ENCODE measurements at places on chromosomes 3 and 15.

DNA sequence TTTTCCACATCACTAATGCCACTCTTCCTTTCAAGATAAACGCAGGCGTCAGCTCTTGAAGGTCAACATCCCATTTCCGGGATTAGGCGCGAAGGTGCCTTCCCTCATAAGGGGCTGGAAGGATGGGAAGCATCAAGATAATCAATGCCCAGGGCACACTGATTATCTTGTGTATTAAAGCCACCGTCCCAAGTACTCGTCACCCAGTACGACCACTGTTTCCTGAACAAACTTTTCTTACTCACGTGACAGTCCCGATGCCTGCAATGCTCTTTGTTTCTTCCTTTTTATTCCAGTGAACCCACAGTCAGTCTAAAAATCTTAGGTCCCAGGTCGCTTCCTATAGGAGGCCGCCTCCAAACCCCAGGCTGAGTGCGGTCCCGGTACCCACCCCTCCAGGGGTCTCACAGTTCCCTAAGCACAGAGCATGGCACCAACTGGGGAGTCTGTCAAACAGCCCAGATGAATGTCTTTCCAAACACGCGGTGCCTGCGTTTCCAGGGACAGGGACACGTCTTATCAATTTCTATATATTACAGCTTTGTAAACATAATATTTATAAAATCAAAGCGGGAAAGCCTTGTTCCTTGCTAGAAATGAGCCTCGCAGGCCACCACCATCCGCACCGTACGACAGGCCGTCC lies 589 bp downstream of the ANAPC13 start:
- DNase-seq = no peak

DNA sequence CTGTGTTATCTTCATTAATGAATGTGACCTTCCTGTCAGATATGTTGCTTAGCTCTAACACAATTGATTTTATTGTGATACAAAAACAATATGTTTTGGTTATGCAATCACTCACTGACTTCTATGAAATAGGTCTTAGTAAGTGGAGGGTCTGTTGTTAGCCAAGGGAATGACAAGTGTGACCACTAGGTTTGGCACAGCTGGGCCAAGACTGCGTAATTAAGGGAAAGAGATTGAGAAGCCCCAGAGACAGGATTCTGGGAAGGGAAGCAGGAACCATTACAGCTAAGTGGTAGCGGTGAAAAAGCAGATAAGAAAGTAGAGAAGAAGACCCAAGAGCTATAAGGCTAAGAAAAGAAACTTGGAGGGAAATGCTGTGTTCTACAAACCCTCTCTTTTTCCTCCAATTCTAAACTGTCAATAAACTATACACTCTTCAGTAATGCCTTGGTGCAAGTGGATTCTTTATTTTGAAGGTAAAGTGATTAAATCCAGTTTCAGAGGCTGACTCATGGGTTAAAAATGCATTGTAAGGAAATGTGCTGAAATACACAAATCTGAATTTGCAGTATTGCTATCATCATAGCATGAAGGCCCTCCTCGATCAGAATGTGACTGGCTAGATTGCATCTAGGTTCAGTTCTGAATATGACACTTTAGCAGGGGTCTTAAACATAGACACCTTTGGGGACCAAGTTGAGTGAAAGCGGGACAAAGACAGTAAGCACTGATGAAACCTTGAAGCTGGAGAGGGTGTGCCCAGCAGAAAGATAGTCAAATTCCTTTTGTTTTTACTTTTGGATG lies 26.1 kb downstream of the KCNMB2 start:
- no peak for DNase-seq

- no peak for DNase-seq
Measured at GRCh38 chr3:15319575-15319974, 12.8 kb downstream of the SH3BP5 start.

DNA sequence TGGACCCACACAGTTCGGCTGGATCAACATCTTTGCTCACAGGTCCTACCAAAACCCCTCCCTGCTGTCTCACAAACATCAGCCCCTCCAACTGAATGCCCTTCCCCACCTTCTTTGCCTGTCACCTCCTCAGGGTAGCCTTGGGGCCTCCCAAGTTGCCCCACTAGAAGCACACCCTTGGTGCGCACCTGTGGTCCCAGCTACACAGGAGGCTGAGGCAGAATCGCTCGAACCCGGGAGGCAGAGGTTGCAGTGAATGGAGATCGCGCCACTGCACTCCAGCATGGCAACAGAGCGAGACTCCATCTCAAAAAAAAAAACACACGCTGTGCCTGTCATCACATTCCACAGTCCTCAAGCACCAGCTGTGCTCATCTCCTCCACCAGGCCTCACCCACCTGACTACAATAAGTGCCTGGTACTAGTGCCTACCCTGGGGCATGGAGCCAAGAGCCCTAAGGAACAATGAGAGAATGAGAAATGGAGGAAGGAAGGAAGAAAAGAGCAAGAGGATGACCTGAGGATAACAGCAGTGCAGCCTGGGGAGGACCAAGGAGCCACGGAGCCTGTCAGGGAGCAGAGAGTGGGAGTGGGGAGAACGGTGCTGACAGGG lies 26.0 kb downstream of the RPN1 start:
- no peak for DNase-seq

DNA sequence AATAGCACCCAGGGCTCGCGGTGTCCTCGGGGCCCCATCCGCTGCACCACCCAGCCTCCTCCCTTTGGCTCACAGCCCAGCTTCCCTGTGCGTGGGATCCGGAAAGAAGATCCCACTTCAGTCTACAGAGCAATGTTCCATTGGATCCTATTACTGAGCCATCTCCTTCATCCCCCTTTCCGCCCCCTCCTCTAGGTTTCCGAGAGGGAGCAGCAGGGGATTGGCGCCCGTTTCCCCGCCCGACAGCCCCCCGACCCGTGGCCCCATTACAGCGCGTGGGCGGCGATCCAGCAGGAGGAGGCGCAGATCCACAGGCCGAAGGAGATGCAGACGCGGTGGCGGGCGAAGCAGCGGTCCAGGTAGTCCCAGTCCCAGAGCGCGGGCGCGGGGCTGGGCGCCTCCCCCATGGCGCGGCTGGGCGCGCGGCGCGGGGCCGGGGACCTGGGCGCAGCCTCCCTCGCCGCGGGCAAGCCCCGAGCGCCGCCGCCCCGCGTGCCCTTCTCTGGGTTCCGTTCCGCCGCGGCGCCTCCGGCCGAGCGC lies 340 bp downstream of the TMEM44 start:
- no peak for DNase-seq

- no peak for DNase-seq
Measured at GRCh38 chr15:82305621-82306048, 43.0 kb downstream of the SAXO2 start.

- no peak for DNase-seq
Measured at GRCh38 chr15:101679806-101680205, 27.6 kb upstream of the TM2D3 start.

GRCh38 chr3:53264718-53265117 lies 8.9 kb upstream of the TKT start:
- no peak for DNase-seq

DNA sequence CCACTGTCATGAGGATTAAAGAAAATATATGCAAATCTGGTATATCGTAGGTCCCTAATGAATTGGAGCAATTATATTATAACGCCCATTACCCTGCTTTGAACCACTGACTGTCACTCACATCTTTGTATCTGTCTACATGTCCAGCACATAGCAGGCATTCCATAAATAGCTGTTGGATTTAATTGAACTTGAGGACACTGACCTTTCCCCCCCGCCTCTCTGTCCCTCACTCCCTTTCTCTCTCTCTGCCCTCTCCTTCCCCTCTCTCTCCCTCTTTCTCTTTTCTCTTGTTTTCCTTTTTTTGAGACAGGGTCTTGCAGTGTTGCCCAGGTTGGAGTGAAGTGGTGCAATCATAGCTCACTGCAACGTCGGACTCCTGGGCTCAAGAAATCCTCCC lies 233.0 kb downstream of the CD47 start:
- DNase-seq = no peak

- no peak for DNase-seq
Measured at GRCh38 chr3:194439881-194440550, 41.0 kb upstream of the GP5 start.

DNA sequence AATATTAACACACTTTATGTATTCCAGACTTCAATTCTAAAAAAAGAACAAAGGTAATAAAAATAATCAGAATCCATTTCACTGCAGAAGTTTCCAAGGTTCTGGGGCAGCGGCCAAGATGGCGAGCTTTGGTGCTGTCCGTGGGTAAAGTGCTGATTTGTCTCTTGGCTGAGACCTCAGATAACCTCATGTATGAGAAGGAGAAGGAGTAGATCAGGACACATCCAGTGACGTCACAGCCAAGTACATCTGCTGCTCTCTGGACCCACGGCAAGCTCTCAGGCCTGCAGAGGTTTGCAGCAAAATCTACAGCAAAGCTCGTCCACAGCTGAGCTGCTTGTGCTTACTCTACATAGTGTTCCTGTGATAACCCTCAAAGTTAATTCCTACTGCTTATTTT lies 165.7 kb downstream of the MAGI1 start:
- DNase-seq = no peak

GRCh38 chr15:101113114-101114005 lies 138.5 kb downstream of the CHSY1 start:
- DNase-seq = no peak

GRCh38 chr3:149224736-149225594 lies 3.3 kb upstream of the CP start:
- no peak for DNase-seq

DNA sequence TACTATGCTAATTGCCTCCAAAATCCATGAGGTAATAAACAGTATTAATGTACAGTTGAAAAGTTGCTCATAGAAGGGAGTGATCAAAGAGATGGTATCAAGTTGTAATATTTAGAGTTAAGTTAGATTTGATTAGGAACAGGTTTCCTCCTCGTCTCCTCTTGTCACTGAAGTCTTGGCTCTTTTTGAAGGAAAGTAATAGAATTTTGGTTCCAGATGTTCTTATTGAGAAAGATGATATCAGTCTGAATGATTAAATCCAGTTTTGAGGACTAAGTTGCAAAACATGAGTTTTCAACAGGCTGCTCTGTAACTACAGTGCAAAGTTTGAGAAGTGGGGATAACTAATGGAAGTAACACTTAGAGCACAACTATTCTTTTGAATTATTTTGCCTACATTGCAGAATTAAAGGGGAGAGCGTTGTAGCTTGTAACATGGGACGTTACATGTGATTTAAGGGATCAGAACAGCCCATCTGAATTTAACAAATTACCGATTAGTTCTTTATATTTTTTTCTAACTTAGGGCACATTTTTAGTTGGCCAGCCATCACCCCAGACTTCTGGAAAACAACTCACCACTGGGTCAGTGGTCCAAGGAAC lies 48.3 kb downstream of the MAP6D1 start:
- no peak for DNase-seq

DNA sequence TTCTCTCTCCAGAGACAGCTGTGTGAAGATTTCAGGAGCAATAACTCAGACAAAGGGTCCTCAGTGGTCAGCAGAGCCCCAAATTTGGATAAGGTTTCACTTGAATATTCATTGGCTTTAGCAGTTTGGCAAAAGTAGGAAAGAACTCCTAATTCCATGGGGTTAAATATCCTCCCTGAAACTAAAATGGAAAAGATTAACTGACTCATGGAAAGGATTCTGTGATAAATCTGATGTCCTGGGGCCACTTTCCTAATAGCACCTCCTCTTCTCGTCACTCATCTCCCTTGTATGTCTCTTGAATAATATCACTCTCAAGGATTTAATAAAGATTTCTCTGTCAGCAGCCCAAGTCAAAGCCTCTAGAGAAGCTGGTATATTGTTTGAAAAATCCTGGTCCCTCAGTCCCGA lies 33.3 kb upstream of the TBC1D23 start:
- no peak for DNase-seq

GRCh38 chr3:194840661-194841514 lies 155.2 kb downstream of the FAM43A start:
- no peak for DNase-seq

DNA sequence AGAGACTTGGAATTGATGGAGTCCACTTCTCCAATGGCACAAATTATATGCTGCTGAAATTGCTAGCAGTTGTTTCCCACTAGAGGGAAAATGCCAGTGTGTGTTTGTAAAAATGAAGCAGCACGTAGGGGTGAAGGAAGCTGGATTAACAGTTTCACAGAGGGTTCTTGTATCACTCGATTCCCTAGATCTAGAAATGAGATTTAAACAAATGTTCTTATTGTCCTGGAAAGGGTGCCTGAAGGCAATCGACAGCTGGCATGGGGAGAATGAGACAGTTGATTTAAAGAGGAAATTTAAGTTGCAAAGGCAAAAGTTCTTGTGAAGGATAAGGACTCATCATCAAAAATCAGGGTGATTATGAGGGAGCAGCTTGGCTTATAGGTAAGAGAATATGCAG lies 234.8 kb upstream of the ARPP21 start:
- no peak for DNase-seq

GRCh38 chr3:19937459-19938294 lies 3.7 kb upstream of the EFHB start:
- no peak for DNase-seq

Data from posterior cingulate gyrus (tissue), 11 donors.